MG63 (cell line): ENCODE measurements at places on chromosomes 13 and 19.

DNA sequence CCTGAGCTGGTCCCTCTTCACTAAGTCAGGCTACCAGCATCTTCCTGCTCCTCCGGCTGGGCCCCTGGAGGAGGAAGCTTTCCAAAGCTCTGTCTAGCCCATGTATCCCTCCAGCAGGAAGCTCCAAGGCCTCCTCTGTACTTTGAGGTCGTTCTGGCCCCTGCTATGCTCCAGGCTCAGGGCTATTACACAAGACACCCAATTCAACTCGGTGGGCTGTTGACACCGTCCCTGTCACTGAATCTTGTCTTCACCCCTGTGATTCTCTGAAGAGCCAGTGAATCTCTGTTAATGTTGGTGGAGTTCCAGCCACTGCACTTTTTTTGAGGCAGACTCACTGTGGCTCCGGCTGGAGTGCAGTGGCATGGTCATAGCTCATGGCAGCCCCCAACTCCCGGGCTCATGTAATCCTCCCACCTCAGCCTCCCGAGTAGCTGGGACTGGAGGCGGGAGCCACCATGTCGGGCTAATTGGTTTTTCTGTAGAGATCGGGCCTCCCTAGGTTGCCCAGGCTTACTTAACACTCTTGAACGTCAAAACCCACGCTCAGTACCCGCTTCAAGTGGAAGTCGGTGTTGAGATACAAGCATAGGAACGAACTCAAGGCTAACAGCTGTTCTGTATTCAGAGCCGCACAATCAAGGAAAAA lies 512 bp upstream of the REX1BD start:
- peak; percentile 40 for DNase-seq

- DNase-seq = peak; percentile 97
Observed at GRCh38 chr19:4713384-4713951, 10.2 kb downstream of the DPP9 start.

GRCh38 chr19:30069535-30070197 lies 127.6 kb downstream of the URI1 start:
- DNase-seq = no peak

DNA sequence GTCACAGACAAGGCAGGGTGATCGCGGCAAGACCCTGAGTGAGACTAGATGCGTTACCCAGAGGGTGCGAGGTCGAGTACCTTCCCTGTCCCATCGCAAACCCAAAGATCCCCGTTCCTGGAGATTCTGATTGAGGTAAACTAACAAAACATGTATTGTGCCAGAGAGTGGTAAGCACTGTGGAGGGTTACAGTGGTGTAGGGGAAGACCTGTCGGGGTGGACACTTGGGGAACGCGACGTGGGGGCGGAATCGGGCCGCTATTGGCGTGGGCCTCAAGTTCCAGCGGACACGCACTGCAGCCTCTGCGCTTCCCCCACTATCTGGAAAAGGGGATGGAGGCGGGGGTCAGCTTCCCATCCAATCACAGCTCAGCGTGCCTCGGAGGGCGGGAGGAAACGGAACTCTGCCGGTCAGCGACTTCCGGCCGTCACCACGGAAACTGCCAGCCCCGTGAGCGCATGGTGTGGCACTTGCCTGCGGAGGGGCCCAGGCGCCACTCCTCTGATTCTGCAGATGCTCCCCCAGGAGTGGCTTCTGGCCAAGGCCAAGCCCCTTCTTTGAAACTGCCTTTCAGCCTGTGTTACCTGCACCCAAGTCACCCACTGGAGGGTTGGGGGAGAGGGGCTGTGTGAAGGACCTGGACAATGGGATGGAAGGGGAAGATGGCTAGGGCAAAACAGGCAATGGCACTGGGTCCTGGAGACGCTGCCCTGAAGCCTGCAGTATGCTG lies 1.0 kb upstream of the UBE2M start:
- DNase-seq = peak; percentile 98
